Glomerular endothelial cell (primary cell): ENCODE measurements at places on chromosomes 7 and 10.

DNA sequence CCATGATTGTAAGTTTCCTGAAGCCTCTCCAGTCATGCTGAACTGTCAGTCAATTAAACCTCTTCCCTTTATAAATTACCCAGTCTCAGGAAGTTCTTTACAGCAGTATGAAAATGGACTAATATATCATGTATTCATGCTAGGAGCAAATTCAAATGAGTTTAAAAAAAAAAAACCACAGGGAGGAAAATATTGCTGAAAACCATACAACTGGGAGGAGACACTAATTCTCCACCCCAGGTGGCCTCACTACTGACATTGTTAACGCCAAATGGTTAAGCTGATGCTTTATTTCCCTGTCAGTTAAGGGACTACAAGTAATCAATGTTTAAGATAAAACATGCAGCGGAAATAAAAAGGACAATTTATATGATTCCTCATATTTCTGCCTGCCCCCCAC is 55.1 kb downstream of the PDE1C start:
- no peak for DNase-seq

GRCh38 chr7:44881610-44882009 is 3.7 kb downstream of the PURB start:
- DNase-seq: no peak

- DNase-seq: no peak
These were observed 257.0 kb downstream of the CREB5 start for GRCh38 chr7:28669330-28669729.

DNA sequence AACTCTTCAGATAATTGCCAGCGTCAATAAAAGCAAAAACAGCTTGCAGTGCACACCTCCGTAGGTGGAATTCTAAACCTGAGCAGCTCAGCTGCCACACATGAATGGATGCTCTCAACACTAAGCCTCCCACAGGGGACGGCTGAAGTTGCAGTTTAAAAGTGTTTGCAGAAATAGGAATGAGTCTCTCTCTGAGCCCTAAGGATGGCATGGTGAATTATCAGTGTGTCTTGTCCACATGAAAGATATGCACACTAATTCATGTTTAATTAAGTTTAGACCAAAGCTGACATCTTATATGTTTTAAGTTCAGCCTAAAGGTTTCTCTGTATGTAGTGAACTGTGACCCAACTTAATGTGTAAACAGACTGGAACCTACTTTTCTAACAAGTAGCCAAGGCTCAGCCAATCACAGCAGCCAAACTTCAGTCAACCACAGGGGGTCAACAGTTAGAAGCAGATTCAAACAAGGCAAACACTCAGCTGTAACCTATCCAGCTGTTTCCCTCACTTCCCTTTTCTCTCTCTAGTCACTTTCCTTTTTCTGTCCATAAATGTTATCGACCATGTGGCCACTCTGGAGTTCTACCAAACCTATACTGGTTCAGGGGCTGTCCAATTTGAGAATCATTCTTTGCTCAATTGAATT is 38.1 kb downstream of the CTTNBP2 start:
- no peak for DNase-seq

GRCh38 chr7:156255635-156256034 is 384.9 kb upstream of the RNF32 start:
- DNase-seq: no peak

DNA sequence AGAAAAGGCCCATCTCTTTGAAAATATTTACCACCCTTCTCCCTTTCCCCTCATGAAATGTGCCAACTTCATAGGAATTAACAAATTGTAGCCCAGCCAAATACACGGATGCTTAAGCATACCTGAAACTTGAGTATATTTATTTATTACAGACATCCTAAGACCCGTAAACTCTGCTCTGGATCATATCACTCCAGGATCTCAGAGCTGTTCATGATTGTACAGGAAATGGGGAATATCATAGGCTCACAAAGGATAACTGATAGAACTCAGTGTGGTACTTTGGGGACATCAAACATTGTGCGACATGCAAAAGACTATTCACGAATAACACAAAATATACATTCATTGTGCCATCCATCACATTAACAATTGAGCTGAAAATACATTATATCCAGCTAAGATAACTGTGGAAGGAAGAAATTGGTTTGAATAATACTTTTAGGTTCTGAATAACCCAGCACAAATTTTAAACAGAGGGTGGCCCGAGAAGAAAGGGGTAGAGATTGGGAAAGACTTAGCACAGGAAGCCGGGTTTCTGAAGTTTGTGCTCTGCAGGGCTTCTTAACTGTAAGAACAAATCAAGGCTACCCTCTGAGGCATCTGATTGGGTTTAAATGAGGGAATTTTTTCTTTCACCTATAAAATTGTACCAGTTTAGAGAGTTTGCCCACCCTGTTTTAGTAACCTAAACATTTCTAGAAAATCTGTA is 2.5 kb downstream of the HOXA1 start:
- DNase-seq: no peak
